ENCODE measurements at places on chromosomes 4 and X.

- no peak for DNase-seq
Measured at GRCh38 chr4:96056346-96056934, 216.5 kb downstream of the PDHA2 start.

- peak; percentile 27 for DNase-seq
Measured at GRCh38 chr4:67288964-67289363, 256.3 kb downstream of the CENPC start.

- DNase-seq, result no peak
Measured at GRCh38 chr4:173272996-173273395, 61.2 kb downstream of the HMGB2 start.

- no peak for DNase-seq
Measured at GRCh38 chr4:29459926-29460325, 1260.2 kb upstream of the PCDH7 start.

GRCh38 chr4:147768113-147768512 is 36.2 kb downstream of the ARHGAP10 start:
- no peak for DNase-seq

GRCh38 chrX:35090801-35091200 is 148.2 kb downstream of the FAM47B start:
- no peak for DNase-seq

DNA sequence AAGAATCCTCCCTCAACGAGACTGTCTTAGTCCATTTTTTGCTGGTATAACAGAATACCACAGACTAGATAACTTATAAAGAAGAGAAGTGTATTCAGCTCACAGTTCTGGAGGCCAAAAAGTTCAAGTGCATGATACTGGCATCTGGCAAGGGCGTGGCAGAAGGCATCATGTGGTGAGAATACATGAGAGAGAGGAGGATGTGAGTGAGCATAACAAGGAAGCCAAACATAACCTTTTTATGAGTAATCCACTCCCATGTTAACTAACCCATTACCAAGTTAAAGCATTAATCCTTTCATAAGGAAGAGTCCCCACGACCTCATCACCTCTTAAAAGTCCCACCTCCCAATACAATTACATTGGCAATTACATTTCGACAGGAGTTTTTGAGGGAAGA is 504.6 kb downstream of the IQCM start:
- DNase-seq, result no peak

DNA sequence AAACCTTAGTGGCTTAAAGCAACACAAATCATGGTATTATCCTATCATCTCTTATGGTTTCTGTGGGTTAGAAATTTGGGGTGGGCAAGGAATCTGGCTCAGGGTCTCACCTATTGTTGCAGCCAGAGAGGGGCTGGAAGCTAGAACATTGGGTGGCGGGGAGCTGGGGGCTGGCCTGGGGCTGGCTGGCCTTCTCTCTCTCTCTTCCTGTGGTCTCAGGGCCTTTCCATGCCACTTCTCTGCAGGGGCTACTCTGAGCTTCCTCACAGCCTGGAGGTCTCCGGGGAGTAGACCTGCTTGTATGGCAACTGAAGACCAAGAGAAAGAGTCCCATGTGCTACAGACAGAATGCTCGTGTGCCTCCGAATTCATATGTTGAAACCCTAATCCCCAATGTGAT is 10.7 kb upstream of the XPNPEP2 start:
- no peak for DNase-seq

GRCh38 chr4:177384856-177385397 is 57.3 kb downstream of the AGA start:
- no peak for DNase-seq

GRCh38 chr4:132770776-132771175 is 378.3 kb upstream of the PCDH10 start:
- DNase-seq, result no peak

- no peak for DNase-seq
Measured at GRCh38 chr4:184476695-184477094, 2.3 kb upstream of the IRF2 start.

DNA sequence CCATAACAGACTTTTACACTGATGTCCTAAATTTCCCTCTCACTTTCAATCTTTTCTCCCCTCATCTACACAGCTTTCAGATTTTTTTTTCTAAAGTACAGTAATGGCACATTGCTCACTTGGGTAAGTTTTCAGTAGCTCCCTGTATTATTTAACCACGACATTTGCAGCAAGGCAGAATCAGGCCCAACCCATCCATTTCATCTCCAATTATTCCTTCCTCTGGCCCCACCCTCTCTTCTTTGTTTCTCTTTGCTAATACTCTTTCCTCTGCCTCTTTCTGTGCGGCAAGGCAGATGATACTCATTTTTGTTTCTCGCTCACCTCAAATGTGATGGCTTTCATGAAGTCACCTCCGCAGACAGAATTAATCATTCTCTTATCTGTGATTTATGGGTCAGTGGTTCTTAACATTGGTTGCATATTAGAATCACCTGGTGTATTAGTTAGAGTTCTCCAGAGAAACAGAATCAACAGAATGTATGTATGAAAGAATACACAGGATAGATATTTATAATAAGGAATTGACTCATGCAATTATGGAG is 43.4 kb upstream of the GATB start:
- no peak for DNase-seq

DNA sequence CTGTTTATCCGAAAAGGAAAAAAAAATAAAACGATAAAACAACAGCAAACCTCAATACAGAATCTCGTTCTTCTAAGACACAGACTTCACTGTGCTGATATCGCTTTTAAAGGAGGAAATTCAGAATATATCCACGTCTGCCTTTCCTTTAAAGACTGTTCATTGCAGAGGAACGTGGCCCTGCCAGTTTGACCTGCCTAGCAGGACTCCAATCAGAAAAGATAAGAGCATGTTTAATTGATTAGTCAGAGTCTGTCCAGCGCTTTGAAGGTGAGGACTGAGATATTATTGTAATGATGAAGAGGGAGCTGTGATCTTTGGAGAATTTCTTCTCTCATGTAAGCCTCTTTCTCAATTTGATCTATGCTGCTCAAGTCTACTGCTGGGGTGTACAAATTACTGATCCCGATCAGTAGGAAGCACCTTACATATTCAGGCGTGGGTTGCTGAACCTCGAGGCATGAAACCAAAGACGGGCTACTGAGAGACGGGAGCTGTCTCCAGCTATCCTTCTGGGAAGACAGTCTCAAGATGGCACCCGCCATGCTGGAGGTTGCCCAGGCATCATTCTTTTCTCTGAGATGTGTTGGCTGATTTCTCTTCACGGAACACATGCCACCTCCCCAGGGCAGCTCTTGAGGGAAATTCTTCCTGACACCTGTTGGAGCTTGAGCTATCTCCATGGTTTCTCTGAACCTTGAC is 146.1 kb downstream of the SHOX start:
- no peak for DNase-seq

GRCh38 chr4:107094332-107094731 is 58.2 kb upstream of the DKK2 start:
- DNase-seq, result peak; percentile 31

- no peak for DNase-seq
Measured at GRCh38 chr4:147580396-147580795, 36.8 kb upstream of the TMEM184C start.

DNA sequence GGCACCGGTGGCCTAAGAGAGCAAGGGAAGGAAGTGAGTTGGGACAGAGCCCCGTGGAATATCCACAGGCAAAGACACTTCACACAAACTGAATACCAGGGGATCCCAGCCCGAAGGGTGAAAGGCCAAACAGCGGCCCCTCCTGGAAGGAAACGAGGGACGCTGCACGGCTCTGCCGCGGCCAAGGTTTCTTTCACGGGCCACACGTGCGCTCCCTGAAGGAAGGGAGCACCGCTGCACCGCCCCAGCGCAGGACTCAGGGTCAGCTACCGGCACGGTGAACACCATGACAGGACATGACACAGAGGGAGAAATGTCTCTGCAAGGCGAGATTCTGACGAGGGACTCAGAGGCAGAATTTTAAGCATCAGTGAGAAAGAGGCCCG is 31.5 kb upstream of the GTPBP6 start:
- DNase-seq, result no peak

DNA sequence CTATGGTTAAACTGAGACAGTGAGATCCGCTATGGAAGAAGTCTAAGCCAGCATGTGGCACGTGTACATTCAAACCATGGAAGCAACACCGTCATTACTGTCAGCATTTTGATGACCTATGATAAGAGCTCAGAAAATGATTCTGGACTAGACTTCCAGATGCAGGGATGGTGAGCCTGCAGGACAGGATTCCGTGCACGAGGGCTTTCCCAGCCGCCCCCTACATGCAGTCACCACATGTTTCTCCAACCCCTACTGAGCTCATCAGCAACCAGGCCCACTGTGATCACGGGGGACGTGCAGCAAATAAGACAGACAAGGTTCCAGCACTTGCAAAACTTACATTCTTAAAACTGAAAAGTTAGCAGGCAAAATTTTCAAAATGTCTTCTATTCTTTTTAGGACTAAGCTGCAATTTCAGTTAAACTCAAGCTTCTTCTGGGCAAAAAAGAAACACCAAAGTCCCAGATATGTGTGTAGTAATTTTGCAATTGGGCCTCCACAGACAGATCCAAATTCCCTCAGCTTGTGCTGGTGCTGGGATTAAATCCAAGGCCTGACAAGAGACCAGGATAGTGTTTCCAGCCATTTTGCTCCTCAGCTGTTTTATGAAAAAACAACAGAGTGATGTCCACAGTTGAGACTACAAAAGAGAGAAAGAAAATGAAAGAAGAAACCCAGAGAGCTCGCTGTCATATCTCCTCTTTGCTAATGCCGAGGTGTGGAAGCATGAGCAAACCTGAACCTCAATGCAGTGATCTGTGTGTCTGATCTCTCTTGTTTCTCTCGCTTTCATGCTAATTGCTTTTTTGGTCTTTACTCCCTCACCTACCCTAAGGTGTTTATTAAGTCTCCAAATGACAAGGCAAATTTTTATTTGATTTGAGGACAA is 118.2 kb downstream of the AFAP1 start:
- DNase-seq, result no peak

DNA sequence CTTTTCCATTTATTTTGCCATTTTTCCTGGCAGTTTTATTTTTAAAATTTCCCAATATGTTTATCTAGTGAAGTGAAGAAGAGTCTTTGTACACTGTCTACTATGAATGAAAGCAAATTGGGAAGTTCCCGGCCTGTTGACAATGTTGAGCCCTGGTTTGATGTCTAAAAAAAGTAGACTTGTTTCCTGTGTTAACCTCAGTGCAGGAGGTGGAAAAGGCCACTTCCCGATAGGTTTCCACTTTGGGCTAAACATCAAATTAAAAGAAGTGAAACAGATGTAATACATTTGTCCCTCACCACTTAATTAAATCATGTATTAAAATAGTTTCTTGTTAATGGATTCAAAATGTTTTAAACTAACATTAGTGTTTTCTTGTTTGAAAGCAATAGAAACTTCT is 30.0 kb downstream of the BBS12 start:
- DNase-seq, result no peak

DNA sequence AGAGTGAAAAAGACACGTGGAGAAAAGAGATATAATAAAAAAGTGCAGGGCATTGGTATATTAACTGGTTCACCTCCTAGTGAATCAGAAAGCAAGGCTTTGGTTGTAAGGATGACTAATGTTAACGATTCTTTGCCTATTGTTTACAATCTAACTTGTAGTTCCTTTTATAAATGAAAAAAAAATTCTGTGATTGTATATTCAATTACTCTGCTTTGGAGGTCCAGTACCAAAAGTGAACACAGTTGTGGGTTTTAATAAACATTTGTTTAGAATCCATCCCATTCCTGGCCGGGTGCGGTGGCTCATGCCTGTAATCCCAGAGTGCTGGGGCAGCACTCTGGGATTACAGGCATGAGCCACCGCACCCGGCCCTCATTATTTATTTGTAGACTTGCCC is 36.9 kb upstream of the PRSS12 start:
- no peak for DNase-seq

DNA sequence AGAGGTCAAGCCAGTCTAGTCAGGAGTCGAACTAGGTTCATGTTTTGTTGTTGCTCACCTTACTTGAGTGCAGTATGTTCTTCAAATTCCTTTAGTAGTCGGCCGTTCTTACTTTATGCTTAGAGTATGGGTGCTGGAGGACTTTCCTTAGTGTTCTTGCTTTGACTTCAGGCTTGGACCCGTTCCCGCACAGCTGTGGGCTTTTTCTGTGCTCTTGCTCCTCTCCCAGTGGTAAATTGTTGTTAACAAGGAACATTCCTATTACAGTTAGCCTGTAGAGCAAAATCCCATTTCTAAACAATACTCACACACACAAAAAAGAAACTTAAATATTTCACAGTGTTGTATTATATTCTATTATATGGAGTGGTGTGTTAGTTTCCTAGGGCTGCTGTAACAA is 113.5 kb downstream of the RAP1GDS1 start:
- no peak for DNase-seq

DNA sequence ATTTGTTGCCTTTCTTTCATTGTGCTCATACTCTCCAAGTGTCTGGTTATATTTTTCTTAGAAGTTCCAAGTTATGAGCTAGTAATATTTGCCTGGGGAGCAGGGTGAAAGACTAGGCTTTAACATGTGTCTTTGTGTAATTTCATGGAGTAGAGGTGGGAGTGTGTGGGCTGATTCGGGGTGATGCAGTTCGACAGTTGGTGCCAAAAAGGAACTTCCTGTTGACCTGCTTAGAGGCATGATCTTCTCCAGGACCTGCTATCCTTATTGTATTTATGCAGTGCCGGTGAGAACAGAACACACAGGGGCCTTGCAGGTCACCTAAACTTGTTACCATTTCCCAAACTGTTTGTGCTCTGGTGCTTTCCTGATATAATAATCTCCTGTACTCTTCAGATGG is 21.2 kb downstream of the USP53 start:
- DNase-seq, result no peak

GRCh38 chrX:124209792-124210576 is 122.5 kb upstream of the TEX13D start:
- no peak for DNase-seq

DNA sequence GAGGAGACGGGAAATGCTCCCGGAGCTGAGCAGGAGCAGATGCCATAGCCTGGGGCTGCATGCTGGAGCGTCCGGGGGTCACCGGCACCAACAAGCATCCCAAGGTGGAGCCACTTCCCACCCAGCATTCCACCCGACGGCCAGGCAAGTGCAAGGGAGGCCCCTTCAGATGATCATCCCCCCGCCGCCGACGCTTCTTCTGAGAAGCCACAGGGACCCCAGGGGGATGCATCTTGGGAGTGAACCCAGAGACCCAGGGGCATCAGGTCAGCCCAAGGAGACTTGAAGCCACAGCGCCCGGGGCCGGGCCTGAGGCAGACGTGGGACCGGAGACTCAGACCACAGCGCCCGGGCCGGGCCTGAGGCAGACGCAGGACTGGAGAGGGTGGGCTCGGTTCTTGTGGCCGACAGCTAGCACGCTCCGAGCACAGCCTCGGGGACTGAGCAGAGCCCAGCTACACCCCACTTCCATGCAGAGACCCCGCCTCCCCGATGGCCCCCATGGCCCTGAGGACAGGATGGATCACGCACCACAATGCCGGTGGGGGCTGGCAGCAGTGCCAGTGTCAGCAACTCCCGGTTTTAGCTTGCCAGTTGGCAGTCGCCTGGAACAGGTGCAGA is 33.0 kb upstream of the CPLX1 start:
- peak; percentile 11 for DNase-seq
